Stimulated activated CD8-positive, alpha-beta memory T cell treated with anti-CD3 and anti-CD28 coated beads, Interleukin-4, amount 100 ng/mL, for 4 hours (primary cell): ENCODE measurements at places on chromosomes 11 and 22.

GRCh38 chr11:15910761-15911160 is 445.6 kb downstream of the SOX6 start:
- no peak for DNase-seq

DNA sequence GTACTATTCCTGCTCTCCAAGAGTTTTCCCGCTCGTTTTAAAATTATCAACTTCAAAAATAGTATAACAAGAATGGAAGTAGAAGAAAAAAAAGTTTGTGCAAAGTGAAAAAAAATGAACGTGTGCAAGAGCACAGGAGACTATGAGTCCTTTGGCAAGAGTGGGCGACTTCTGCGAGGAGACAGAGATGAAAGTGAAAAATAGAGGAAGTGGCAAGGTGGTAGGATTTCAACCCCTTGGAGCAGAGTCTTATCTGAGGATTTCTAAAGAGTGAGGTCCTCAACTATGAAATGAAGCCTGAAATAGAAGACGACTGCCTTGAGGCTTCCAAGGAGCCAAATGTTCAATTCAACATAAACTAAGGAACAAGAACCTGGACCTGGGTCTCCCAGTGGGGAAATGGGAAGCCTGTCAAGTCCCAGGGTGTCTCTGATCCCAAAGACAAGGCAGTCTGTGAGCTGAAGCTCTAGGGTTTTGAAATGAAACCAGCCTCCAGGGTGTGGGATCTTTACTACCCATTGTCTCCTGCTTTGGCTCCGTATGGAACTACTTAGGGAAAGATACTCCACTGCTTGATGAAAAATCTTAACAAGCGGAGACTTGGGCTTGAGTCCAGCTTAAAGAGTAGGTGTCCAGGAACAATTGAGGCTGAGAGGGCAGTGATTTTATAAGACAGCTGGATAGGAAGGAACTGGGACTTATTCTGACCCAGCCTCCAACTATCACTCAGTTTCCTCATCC is 4.8 kb downstream of the P4HA3 start:
- DNase-seq: no peak

DNA sequence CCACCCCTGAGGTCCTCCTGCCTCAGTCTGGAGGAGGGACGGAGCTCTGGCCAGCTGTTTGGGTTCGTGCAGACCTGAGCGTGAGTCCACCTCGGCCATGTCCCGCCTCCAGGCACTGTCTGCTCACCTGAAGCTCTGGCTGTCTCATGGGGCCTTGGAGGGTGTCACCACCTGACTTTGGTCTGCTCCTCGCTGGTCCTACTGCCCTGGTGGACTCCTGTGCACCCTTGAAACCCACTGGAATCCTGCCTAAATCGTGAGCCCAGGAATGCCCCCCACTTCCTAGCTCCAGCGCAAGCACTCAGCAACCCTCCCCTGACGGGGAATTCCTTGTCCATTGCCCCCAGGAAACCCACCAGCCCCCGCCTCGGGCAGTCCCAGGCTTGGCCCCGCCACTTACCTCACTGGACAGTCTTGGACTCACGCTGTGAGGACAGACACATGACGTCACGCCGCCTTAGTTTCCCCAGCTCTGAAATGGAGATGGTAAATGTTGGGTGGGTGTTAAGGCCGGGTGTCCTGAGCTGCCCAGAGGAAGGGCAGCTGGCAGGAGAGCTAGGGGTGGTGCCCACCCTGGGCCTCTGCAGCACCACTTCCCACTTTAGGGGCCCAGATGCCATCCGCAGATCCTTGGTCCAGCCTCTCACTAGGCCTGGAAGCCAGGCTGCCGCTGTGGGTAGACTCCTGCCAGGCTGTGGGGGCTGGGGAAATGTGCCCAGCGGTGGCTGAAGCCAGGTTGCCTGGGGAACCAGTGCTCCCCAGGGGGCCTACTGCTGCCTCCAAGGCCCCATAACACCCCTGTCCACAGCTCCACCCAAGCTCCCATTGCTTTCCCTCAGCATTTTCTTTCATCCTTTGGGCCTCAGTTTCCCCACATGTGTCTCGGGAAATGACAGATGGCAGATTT is 18.2 kb upstream of the TBX1 start:
- no peak for DNase-seq

DNA sequence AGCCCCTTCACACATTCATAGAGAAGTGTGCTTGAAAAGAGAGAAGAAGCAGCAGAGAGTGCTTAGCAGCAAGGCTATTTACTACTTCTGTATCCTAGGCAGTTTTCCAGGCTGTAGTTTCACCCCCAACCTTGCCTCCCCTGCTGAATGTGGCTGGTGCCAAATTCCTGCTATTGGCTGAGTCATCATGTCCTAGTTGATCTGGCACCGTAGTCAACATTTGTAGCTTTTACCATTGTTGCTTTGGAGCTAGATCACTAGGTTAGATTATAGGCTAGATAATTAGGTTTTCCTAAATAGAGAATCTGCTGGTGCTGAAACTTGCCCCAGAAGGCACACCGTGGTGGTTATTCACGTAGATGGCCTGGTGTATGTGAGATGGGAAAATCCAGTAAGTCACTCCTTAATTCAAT is 32.7 kb downstream of the ARHGAP42 start:
- no peak for DNase-seq

- no peak for DNase-seq
Observed at GRCh38 chr22:48842976-48843375, 984.7 kb downstream of the BRD1 start.

DNA sequence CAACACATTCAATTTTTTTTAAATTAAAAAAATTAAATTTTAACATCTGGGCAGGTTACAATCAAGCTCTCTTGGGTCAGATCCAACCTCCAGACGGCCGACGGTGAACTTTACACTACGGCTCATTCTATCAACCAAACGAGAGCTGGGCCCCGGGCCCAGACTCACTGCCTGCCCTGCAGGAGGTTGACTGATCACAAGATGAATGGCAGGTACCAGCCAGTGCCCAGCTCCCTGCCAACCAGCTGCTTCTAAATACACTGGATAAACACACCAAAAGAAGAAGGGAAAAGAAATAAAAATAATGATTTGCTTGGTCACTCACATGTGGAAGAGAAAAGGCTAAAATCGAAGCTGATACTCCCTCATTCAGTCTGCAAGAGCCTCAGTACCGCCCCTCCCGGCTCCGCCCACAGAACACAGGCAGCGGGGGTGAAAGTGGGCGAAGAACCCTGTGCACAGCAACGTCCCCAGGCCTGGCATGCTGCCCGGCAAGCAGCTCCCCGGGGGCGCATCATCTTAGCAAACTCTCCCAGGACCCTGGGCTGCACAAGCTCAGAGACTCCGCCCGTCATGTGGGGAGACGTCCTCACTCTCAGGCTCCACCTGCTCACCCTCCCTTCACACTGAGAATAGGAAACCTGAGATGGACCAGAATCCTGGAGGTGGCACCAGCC is 303.4 kb downstream of the SHANK2 start:
- no peak for DNase-seq

GRCh38 chr11:78187366-78188285 is 800 bp downstream of the KCTD21 start:
- DNase-seq: peak; percentile 65

- no peak for DNase-seq
Observed at GRCh38 chr11:1348796-1349326, 39.4 kb upstream of the TOLLIP start.

- DNase-seq: no peak
Observed at GRCh38 chr11:64935359-64936081, at the start of gene GPHA2. GPHA2 (minus strand) TSS chr11:64935893; CDS start chr11:64935460, 433 bp downstream.

DNA sequence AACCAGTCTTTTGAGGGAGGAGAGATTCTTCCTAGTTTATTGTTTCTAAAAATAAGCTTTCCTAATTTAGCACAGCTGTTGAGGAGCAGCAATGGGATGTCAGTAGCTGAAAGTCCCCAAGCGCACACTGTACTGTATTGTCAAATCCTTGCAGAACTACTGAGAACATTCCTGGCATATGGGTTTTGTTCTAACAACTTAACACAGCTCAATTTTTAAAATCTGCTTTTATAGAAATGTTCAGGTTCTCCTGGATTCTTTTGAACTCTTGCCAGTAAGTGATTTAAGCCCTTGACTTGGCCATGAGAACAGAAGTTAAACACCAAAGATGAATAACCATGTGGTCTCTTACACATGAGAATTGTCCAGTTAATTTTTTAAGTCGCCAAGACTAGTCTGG is 218.6 kb downstream of the FAT3 start:
- no peak for DNase-seq

GRCh38 chr11:20783220-20783619 is 113.8 kb downstream of the NELL1 start:
- no peak for DNase-seq

GRCh38 chr11:48029681-48030290 is 49.4 kb downstream of the PTPRJ start:
- DNase-seq: no peak

- no peak for DNase-seq
Observed at GRCh38 chr22:23523713-23524112, 56.4 kb downstream of the IGLL1 start.

- no peak for DNase-seq
Observed at GRCh38 chr11:57647960-57648800, 1.5 kb downstream of the YPEL4 start.

GRCh38 chr11:121417055-121417551 is 35.0 kb upstream of the SORL1 start:
- DNase-seq: no peak

GRCh38 chr11:105923807-105924206 is 98.2 kb downstream of the MSANTD4 start:
- no peak for DNase-seq

GRCh38 chr11:65132988-65133700 is 1.2 kb downstream of the SYVN1 start:
- DNase-seq: no peak

DNA sequence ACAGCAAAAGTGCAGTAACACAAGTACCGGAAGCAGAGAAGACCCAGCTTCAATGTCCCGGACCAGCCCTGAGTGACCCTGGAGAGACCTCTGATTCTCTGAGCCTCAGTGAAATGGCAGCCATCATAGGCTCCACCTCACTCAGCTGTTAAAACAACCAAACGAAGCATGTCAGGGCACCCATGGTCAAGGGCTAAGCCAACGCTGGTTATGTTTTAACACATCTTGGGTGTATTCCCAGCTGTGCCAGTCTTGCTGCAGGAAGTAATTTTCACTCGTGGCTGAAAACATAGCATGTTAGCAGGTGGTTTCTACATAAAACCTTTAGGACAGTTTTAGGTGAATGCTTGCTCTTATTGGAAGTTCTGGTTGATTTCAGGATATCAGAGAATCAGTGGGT is 30.9 kb downstream of the LMO2 start:
- DNase-seq: no peak

DNA sequence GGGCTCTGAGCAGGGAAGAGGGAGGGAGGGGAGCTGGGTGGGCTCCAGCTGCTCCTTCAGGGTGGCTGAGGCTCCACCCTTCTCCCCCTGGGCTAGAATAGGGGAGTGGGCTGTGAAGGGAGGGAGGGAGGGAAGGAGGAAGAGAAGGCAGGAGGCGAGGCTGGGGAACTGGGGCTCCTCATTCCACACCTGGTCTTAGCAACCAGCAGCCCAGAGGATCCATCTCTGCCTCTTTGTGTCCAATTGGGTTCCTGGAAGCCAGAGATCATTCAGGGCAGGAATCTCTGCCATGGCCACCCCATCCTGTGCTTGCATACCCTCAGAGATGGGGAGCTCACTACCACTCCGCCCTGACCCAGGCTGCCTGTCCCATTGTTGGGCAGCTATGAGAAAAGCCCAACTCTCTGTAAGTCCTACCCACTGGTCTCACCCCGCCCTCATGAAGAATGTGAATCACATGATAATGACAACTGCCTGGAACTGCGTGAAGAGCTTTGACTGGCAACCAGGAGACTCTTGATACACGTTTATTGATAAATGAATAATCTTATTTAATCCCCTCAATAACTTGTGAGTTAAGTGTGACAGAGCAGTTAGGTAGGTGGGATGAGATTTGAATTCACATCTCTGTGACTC is 7.9 kb downstream of the NCF4 start:
- DNase-seq: no peak

- no peak for DNase-seq
Observed at GRCh38 chr11:45289369-45289768, 3.2 kb upstream of the SYT13 start.

GRCh38 chr22:30783021-30783420 is 88.3 kb downstream of the OSBP2 start:
- DNase-seq: no peak

DNA sequence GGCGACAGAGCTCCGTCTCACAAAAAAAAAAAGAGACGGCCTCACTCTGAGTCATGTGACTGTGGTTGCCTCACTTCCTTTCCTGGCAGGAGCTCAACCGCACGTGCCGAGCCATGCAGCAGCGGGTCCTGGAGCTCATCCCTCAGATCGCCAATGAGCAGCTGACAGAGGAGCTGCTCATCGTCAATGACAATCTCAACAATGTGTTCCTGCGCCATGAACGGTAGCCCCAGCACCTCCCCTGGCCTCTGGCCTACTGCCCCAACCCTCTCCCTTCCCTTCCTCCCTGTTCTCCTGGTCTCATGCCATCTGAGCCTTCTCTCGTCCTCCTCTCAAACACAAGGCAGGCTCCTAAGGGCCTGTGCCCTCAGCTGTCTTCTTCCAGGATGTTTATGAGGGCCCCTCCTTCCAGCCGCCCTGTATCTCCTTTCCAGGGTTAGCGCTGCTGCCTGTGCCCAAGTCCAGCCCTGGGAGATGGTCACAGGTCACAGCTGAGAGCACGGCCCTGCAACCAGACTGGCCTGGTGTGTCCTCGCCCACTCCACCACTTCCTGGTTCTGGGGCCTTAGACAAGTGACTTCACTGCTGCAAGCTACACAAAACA is 30.7 kb downstream of the TOM1 start:
- DNase-seq: peak; percentile 18

DNA sequence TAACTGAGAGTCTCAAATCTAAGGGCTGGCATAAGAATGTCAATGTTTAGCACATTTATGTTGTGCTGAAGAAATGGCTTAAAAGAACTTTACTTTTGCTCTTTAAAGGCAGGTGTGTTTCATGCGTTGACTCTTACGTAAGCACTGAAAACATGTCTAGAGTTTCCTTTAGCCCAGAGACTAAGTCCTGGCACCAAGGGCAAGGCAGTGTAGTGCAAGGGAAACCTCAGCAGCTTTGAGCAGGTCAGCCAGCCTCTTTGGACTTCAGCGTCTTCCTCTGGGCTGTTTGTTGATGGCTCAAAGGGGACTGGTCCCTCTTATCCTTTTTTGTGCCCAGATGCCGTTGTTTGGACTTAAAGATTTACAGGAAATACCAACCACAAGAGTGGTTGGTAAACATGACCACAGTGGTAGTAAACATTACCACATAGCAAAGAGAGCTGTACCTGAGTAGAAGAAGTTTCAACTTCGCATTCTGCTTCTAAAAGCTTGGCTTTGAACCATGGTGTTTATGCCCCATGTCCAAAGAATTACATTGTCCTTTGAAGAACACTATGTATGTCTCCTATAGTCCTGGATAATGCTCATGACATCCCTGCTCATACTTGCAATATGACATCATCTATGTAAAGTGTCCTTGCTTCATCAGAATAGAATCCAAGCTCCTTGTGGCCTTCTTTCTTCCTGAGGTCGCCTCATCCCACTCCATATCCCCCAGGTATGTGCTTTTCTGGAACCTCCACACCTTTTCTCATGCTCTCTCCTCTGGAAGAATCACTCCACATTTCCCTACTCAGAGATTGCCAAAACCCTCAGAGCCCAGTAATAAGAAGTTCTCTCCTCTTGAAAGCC is 23.5 kb downstream of the TENM4 start:
- no peak for DNase-seq

- DNase-seq: no peak
Observed at GRCh38 chr11:1479006-1479677, 7.4 kb downstream of the MOB2 start.

GRCh38 chr11:126339073-126339862 is 16.2 kb upstream of the ST3GAL4 start:
- DNase-seq: no peak

GRCh38 chr11:83070731-83071566 is 748 bp downstream of the RAB30 start:
- DNase-seq: no peak
